SK-MEL-5 (cell line): ENCODE measurements at places on chromosomes 16 and 17.

- no peak for DNase-seq
Observed at GRCh38 chr16:23433261-23433920, 19.6 kb downstream of the COG7 start.

GRCh38 chr16:82138478-82139285 is 31.3 kb downstream of the MPHOSPH6 start:
- DNase-seq = no peak

DNA sequence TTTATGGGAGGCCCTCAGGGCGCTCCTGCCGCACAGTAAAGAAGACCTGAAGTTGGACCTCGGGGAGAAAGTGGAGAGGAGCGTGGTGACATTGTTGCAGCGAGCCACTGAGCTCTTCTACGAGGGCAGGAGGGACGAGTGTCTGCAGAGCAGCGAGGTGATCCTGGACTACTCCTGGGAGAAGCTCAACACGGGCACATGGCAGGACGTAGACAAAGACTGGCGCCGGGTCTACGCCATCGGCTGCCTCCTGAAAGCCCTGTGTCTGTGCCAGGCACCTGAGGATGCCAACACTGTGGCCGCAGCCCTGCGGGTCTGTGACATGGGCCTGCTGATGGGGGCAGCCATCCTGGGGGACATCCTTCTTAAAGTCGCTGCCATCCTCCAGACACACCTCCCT is 6.8 kb downstream of the KDM8 start:
- no peak for DNase-seq

DNA sequence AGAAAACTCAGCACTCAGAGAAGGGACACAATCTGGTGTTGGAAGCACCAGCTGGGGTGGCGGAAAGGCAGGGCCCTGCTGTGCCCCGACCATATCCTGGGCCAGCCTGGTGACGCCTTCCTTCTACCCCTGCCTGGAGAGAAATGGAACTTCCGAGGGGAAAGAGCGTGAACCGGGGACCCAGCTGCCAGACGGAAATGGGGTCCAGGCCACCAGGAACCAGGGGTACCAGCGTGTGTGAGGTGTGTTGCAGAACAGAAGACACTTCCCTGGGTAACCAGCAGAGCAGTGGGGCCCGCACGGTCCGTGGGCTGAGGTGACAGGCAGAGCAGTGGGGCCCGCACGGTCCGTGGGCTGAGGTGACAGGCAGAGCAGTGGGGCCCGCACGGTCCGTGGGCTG is 6.8 kb downstream of the RAB40B start:
- DNase-seq = no peak

GRCh38 chr16:65284626-65285025 is 162.8 kb upstream of the CDH11 start:
- no peak for DNase-seq

DNA sequence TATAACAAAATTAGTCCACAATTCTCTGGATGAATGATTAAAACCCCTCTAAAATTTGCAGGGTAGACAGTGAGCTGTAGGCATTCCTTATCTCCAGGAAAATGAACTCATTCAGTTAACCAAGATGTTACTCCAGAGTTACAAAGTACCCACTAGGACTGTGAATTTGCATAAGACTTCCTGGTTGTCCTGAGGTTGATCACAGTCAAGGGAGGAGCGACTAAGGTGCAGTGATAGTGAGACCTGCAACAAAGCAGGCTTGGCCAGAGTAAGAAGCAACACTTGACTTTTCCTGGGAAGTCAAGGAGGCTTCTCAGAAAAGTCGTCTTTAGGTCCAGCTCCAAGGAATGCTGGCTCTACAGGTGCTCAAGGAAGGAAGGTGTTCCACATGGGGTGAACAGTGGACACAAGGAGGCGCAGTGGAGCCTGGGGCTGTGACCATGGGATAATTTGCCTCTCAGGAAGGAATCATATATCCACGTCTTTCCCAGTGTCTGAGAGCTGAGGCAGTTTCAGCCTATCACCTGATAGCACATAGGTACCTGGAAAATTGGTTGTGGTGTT is 821.1 kb upstream of the EEF2KMT start:
- DNase-seq = peak; percentile 24

DNA sequence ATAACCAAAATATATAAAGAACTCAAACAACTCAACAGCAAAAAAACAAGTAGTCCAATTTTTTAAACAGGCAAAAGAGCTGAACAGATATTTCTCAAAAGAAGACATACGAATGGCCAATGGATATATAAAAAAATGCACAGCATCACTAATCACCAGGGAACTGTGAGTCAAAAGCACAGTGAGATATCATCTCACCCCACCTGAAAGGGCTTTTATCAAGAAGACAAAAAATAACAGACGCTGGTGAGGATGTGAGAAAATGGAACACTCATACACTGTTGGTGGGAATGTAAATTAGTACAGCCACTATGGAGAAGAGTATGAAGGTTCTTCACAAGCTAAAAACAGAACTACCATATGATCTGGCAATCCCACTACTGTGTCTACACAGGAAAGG is 7.4 kb downstream of the XYLT1 start:
- DNase-seq = no peak

- no peak for DNase-seq
Observed at GRCh38 chr16:65012357-65012756, 109.5 kb downstream of the CDH11 start.

DNA sequence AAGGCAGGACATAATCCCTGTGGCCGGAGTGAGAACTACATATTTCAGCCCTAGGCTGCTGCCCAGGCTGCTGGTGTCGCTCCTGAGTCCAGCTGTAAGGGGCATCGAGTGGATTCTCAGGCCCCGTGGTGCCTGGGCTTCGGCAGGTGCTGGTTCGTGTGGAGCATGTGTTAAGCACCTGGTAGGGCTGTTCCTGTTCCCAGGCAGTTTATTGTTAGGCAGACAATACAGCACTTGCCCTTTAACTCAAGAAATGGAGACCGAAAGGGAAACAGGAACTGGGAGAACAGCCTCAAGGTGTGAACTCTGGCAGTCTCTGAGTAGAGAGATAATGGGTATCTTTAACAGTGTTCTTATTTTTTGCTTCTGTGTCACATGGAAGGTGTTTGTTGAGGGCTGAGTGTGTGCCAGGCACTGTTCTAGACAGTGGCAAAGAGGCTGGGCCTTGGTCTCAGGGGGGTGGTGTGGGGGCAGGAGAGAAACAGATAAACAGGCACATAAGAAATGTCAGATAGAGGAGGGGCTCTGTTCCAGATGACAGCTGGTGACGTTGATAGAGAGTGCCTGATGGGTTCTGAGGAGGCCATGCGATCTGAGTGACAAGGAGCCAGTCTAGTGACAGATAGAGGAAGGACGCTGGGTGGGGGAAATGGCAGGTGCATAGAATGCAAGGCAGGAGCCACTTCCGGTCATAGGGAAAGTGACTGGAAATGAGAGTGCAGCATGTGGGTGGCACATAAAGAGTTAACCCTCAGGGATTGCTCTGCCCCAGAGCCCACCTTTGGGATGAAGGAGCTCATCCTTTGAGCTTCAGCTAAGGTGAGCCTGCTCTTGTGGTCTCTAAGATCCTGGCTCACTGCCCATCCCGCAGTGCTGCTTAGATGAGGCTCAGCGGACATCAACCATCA is 33.8 kb downstream of the EPN2 start:
- DNase-seq = peak; percentile 25

- DNase-seq = peak; percentile 19
Observed at GRCh38 chr17:2710803-2711607, 559 bp downstream of the CLUH start.

GRCh38 chr17:5585836-5586521 is 1.7 kb upstream of the NLRP1 start:
- no peak for DNase-seq
